ENCODE measurements at places on chromosomes 2 and 18.
A peak's percentile ranks its signal among the peaks of the same experiment; 100 is the strongest.

DNA sequence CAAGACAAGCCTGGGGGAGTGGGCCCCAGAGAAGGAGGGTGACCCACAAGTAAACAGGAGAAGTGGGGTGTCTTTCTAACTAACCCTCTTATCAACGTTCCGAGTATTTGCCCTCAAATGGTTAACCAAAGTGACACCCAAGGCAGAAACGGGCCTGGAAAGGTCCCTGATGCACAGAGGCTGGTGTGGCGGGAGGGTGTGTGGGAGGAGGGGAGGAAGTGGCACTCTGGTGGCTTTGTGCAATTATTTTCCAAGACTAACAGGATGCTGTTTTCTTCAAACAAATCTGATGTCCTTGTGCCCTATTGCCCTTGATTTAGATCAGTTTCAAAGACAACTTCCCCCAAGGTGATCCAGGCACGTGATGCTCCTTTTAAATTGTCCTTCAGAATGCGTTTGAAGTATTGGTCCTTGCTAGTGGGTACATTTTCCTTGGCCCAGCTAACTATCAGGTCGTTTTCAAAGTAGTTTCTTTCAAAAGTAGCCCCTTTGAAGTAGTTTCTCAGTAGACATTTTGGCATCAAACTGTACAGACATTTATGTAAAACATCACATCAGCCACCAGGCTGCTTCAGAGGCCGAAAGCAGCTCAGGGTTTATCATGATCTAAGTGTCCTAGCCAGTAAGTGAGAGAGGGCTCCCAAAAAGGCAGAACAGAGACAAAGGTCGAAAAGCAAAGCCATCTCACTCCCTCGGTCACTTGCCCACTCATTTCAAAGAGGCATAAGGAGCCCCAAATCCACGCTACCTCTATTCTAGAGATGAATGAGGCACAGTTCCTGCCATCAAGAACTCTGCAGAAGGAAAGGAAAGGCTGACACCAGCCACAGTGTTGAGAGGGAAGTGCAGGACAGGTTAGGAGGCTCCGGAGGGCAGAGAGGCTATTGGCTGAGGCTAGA is 371.1 kb upstream of the ID2 start:
- DNase-seq, result peak; percentile 81

GRCh38 chr2:124315221-124315880 is 290.3 kb downstream of the CNTNAP5 start:
- no peak for DNase-seq

DNA sequence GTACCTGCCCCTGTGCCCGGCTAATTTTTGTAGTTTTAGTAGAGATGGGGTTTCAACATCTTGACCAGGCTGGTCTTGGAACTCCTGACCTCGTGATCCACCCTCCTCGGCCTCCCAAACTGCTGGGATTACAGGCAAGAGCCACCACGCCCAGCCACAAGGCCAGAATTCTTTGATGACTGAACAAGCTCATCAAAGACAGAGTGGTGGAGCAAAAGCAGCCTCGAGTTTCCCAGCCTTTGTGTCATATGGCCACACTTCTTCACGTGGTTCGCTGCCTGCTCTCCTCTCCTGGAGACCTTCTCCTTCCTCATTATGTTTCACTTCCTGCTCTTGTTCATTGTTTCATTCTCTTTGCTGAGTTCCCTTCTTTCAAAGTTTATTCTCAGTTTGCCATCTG is 9.9 kb upstream of the NPC1 start:
- no peak for DNase-seq

DNA sequence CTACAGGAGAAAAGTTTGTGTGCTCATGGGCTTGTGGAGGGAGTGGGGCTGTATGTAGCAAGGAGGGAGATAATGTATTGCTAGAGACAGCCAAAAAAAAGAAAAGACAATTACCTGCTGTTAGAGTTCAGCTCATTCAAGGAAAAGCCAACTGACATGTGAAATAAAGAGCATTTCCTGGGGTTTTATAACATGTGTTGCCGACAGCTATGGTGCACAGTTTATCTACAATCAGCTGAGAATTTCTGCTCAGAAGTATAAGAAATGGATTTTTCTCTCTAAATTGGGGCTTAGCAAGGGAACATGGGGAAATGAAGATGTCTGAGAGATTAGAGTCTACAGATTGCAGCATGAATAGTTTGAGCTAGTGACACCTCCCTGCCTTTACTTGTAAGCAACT is 674.1 kb downstream of the SUCLG1 start:
- DNase-seq, result no peak

DNA sequence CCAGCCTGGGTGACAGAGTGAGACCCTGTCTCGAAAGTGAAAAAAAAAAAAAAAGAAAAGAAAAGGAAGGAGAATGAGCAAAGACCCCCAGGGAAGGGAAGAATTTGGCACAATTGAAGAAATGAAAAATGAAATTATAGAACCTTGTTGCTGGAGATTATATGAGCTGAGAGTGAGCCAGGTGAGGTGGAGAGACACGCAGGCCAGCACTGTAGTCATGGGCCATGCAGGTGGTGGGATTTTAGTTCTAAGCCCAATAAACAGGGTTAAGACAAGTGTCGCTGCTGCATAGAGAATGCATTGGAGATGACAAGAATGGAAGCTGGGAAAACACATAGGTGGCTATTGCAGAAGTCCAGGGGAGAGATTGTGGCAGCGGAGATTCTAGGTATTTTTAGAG is 32.3 kb downstream of the FBLN7 start:
- DNase-seq, result no peak

DNA sequence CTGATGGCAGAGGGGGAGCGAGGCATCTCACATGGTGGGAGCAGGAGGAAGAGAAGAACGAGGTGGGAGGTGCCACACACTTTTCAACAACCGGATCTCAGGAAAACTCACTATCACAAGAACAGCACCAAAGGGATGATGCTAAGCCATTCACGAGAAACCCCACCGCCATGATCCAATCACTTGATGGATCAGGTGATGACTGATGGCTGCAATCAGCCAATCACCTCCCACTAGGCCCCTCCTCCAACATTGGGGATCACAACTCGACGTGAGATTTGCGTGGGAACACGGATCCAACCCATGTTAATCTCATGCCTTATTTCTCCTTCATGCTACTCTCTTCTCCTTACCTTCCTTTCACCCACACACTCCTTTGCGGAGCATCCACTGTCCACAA is 143.6 kb downstream of the ANTXR1 start:
- DNase-seq, result no peak

- no peak for DNase-seq
Observed at GRCh38 chr18:61402726-61403125, 69.5 kb downstream of the CDH20 start.

DNA sequence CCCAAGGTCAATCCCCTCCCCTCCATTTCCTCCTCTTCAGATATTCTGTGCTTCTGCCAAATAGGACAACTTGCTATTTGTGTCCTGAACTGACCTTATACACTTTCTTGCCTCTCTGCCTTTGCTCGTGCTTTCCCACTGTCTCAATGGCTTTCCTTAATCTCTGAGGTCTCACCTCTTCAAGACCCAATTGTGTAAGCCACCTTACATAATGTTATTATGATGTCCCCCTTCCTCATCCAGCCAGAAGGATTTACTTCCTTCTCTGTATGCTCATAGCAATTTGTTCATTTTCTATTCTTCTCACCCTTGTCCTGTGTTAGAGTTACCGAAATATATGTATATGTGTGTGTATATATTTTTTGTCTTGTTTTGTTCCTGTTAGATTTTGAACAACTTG is 26.9 kb upstream of the DARS1 start:
- DNase-seq, result no peak

GRCh38 chr2:102424754-102425153 is 1.8 kb downstream of the IL18RAP start:
- DNase-seq, result peak; percentile 66

All from activated CD4-positive, alpha-beta T cell treated with anti-CD3 and anti-CD28 coated beads, Interleukin-2, amount 50 U/mL, for 16 hours (primary cell).